ENCODE measurements at places on chromosomes 6 and 20.

DNA sequence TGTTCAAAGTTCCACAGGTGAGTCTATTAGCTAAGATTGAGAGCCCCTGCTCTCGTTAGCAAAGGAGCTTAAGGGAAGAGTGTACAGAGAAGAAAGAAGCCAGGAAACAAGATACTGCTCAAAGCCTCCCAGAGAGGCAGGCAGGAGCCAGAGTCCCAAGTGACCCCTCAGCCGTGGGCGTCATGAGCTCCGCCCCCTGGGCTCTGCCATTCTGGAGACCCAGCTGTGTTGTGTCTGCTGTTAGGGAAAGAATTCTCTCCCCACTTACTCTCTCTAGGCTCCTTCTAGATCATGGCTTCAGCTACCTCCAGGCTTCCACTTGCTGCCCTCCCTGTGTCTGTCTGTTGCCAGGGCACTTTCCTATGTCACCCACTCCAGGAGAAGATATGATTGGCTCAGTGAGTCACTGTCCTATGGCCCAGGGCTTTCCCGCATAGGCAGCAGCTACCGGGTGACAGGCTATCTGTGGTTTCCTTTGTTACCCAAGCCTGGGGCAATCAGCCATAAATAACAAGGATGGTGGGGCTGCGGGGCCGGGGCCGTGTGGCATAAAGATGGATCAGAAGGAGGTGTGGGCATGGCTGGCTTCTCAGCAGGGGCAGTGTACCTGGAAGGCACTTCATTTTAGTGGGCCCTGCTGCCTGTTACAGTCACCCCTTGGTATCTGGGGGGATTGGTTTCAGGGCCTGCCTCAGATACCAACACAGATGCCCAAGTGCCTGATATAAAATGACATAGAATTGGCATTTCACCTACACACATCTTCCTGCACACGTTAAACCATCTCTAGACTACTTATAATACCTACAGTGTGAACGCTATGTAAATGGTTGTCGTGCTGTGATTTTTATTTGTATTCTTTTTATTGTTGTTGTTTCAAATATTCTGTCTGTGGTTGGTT, 118.9 kb downstream of the ARMC2 start:
- DNase-seq = no peak

- DNase-seq = no peak
These were observed 55.6 kb upstream of the HLA-A start for GRCh38 chr6:29886701-29887100.

GRCh38 chr6:89830170-89830809, 610 bp downstream of the CASP8AP2 start:
- DNase-seq = no peak

DNA sequence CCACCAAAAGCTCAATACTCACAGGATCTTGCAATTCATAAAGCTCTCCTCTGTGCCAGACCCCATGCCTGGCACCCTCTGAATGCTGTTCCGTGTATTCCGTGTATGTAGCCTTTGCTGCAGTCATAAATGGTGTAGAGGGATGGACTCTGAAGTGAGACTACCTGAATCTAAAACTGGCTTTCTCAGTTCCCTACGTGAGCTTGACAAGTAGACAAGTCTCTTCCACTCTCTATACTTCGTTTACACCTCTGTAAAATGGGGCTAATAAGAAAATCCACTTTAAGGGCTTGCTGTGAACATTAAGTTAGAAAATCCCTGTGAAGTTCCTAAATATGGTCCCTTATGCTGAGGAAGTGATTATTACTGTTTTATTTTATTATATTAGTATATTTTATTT, 31.5 kb downstream of the PPP1R16B start:
- no peak for DNase-seq

- DNase-seq = no peak
These were observed 476 bp upstream of the CLIC5 start for GRCh38 chr6:46016063-46016608.

DNA sequence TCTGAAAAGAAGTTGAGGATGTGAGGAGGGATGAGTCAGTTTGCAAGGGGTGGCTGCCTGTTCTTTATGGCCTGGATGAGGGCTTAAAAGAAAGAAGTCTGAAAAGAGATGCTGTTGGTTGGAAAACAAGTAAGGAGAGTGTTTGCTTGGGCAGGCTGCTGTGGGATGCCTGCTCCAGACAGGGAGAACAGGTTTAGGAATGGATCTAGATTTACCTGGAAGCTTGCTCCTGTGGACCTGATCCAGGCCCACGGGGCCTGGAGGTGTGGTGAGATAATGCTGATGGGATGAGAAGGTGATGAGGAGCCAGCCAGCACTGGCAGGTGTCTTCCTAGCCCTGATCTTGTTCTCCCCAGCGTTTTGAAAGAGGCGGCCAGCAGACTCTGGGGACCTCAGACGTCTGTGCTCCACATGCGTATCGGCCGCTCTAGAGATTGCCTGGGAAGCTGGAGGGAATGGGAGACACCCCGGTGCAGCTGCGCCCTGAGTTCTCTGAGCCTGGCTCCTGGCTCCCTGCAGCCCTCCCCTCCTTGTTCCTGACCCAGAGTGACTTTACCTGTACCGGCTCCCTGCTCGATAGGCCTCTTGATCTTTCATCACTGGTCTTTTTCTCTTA, 331.3 kb downstream of the ZFAND3 start:
- no peak for DNase-seq

- DNase-seq = no peak
These were observed 30.0 kb upstream of the FBXL4 start for GRCh38 chr6:98977671-98978292.

Measured in activated naive CD4-positive, alpha-beta T cell (primary cell).